Activated CD4-positive, alpha-beta T cell treated with anti-CD3 and anti-CD28 coated beads, Interleukin-2, amount 50 U/mL, for 24 hours (primary cell): ENCODE measurements at places on chromosomes 13 and 19.
A peak's percentile ranks its signal among the peaks of the same experiment; 100 is the strongest.

DNA sequence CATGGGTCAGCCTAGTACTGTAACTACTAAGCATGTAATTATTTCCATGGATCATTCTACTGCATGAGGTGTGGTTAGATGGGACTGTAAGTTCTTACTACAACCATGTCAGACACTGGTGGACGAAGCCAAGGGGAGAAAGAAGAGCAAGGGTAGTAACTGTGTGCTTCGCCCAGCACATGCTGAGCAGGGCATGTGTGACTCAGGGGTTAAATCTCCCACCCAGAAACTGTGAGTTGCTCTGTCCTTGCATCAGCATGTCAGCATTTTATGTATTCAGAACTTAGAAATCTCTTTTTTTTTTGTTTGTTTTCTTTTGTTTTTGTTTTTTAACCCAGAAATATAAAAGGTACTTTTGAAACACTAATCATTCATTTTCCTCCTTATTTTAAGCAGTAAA lies 436.6 kb upstream of the KLF12 start:
- no peak for DNase-seq

DNA sequence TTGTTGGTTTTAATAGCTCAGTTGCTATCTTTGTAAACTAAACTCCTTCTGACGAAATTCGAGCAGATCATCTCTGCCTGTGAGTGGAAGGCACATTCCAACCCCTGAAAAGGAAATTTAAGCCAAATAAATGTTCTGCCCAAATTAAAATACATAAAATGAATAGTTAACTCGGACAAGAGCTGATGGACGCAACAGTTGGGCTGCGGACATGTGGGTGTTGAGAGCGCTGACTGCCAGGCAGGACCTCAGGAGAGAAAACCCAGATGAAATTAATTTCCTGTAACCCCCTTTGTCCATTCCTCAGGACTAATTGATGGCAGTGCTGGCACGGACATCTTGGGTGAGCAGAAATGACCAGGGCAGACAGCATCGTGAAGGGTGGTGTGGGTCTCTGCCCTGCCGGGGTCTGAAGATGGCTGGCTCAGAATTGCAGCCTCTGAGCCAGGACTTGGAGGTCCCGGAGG lies 86.5 kb downstream of the TSHZ3 start:
- no peak for DNase-seq

DNA sequence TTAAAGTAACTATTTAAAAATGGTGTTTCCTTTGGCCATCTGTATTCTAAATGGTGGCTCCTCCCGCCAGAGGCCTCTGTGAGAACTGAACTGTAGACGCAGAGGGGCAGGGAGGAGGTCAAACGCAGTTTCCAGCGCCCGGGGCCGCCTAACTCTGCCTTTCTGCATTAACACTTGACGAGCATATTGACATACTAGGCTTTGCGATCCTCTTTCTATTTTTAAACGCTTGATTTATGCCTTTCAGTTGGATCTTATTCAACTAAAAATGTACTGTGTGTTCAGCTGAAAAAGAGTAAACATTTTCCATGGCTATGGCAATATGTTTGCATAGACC lies 74.7 kb downstream of the SPACA7 start:
- no peak for DNase-seq

- no peak for DNase-seq
Measured at GRCh38 chr13:32695602-32696250, 109.5 kb downstream of the PDS5B start.

DNA sequence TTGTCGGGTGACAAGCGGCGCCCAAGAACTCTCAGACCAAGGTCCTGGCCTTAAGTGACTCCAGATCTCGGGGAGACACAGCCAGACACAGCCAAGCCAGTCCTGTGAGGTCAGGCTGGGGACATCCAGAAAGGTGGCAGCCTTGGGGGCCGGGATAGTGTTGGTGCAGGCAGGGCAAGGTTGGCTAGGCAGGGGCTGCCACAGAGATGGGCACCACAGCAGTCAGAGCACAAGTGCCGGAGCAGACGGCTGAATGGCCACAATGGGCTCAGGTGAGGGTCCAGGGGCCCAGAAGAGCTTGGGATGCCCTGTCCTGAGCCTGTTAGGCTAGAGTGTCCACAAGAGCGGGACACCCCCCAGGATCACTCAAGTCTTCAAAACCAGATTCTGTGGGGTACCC lies 32.2 kb downstream of the MAU2 start:
- DNase-seq: no peak

DNA sequence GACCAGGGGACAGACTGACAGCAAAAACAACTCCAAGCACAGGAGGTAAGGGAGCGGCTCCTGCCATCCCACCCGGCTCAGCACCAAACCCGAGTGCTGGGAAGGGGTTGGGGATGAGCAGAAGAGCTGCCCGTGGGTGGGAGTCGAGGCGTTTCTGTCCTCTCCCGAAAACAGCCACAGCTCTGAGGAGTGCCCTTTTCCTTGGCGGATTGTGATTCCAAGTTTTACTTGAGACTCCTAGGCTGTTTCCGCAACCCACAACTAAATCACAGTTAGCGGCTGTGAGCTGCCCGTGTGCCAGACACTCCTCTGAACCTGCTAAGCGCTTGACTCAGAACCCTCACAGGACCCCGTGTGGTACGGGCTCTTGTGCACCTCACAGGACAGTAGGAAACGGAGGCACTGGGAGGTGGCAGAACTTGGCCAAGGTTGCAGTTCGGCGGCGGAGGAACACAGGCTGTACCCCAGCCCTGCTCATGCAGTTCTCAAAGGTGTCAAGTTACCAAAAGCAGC lies 21.4 kb downstream of the CFAP97D2 start:
- no peak for DNase-seq

DNA sequence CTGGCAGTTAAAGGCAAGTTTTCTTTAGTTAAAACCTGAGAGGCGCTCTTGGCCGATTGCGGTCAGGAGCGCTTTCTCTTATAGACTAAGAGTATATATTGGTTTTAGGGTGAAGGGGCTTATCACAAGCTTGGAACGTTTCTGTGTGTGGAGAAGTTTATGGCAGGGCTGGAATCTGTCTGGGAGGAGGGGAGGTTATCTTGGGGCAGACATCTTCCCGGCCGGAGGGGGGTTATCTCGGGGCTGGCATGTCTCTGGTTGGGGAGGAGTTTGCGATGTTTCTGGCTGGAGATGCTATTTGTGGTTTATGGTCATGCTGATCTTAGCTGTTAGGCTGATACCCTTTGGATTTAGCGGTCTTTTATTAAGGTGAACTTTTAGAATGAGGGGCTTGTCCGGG lies 18.3 kb downstream of the KDM4B start:
- DNase-seq: no peak

- no peak for DNase-seq
Measured at GRCh38 chr19:3710265-3710812, 2.2 kb downstream of the TJP3 start.

DNA sequence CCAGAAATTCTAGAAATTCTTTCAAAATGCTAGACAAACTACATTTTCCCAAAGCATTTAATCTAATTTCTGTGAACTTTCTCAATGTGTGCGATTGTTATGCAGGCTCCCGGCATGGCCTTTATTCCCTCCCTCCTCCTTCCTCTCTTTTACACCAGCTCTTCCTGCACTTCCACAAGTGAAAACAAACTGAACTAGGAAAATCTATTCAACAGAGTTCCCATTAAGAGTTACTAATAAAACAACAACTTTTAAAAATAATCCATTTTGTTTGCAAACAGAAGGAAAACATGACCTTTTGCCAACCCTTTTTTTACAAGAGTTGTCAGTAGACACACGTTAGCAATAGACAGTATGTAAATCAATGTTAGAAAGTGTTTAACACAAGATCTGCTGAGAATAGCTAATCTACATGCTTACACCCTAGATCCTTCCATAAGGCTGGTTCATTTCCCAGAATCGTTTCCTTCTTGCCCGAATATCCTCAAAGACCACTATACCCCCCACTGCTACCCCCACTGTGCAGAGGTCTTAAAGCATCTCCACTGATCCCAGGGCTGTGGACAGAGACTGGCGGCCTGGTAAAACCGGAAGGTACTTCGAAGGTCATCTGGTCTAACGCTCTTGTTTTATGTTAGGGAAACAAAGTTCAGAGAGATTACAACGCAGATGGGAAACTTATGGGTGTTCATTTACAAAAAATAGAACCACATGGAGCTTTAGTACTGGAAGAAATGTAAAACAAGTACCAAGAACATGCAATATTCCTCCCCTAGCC lies 98.0 kb downstream of the FOXO1 start:
- no peak for DNase-seq

- DNase-seq: no peak
Measured at GRCh38 chr19:18202778-18203407, 949 bp downstream of the RAB3A start.

DNA sequence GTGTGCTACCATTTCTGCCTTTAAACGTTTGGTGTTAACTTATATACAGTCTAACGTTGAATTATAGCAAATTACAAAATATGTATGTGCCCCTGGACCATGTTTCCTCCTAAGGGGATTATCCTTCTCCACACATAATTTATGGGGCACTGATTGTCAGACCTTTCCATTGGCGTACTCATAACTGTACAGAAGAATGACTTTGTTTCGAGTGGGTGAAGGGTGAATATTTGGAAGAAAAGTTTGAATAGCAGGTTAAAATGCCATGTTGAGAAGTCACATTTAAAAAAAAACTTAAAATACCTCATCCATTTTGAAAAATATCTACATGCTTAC lies 58.8 kb downstream of the SLC10A2 start:
- DNase-seq: no peak

DNA sequence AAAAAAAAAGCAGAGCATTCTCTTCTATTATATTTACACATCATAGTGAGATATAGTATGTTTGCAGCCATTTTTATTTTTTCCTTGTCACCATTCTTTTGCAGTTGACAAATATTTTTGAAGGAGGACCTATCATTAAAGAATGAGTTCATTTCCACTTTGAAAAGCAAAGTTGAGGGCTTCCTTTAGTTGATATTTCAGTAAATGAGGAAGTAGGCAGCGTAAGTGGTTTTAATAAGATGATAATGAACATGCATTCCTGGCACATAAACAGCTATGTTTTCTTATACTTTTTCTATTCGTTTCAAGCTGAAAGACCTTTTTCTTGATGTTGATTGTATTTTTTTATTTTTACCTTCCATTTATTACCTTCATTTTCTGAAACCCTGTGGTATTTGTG lies 66.2 kb downstream of the ZMYM2 start:
- DNase-seq: no peak

DNA sequence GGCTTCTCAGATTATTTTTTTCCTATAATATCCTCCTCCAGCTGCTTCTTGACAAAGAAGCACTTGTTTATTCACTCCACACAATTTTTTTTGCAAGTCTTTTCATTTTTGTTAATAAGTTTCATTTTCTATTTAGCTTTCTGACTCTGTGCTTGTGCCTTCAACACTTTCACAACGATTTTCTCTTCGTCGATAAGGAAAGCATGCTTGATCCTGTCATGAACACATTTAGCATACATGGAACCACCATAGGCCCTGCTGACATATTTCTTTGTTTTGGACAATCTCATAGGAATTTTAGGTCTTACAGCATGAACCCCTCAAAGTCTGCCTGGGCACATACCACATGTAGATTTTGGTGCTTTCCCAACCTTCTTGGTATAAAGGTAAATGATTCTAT lies 346.0 kb downstream of the KCNRG start:
- no peak for DNase-seq

DNA sequence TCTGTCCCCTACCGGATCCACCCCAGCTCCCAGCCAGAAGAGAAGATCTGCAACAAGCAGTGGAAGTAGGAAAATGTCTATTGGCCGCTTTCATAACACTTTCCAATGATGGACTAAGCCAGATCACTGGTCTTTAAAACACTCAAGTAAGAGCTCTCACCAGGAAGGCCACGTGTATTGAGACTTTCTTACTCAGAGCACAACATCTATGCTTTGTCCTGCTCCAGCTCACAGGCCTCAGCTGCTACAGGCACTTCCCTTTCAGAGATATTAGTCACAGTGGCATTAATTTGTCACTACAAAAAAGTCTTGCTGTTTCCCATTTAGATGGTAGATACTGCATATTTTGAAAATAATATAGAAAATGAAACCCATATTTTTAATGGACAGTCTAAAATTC lies 164.2 kb downstream of the ABCC4 start:
- DNase-seq: no peak

DNA sequence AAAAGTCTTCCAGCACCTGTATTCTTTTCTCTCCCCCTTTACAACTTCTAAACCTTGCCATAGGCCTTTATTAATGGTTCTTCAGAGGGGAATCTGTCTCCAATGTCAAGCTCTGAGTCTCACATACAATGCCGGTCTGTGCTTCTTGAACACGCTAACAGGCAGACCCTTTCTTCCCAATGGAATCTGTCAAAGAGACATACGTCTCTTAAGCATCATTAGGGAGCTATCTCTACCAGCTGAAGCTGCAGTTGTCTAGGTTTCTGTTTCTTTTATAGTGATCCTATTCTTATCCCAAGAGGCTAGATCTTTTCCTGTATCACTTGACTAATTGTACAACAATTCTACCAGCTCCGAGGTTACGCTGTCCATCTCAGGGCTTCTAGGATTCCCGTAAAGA lies 560.8 kb upstream of the NBEA start:
- DNase-seq: no peak

- DNase-seq: no peak
Measured at GRCh38 chr19:42363614-42364346, 26.3 kb downstream of the CNFN start.

- DNase-seq: no peak
Measured at GRCh38 chr13:43516401-43516833, 270.4 kb downstream of the ENOX1 start.

DNA sequence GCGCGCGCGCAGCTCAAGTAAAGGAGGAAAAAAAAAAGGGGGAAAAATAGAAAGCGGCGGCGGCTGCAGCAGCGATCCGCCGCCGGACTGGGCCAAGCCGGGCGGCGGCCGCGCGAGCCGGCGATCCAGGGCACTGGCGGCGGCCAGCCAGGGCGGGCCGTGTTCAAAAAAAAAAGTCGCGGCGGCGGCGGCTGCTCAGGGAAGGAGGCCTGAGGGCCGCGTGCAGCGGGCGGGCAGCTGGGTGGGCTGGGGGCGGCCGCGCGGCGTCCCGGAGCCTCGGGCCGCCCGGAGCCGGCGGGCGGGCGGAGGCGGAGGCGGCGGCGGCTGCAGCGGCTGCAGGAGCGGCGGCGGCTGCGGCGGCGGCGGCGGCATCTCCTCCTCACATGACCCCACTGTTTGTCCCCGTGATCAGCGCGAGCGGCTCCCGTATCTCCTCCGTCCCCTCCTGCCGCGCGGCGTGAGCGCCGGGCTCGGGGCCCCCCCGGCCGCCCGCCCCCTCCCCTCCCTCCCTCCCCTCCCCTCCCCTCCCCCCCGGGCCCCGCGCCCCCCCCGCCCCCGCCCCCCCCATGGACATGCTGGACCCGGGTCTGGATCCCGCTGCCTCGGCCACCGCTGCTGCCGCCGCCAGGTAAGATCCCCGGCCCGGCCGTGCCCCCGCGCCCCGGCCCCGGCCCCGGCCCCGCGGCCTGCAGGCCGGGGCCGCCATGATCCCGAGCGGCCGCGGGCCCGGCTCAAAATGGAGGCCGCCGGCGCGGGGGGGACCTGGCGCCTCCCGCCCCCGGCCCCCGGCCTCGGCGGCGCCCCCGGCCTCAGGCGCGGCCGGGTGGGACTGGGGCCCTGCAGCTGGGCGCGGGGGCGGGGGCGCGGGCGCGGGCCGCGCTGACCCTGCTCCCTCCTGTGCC lies at the start of gene USF2:
USF2 (plus strand) TSS at position 427 of the 902 bp plus-strand sequence; CDS start at position 567, 140 bp downstream.
- peak; percentile 52 for DNase-seq

- DNase-seq: peak; percentile 8
Measured at GRCh38 chr13:33723772-33724435, 94.0 kb upstream of the RFC3 start.

GRCh38 chr19:33248954-33249613 lies 23.4 kb upstream of the SLC7A10 start:
- no peak for DNase-seq

GRCh38 chr19:50022823-50023222 lies 2.3 kb downstream of the VRK3 start:
- no peak for DNase-seq
